Activated T-cell treated with anti-CD3 and anti-CD28 coated beads for 48 hours (primary cell): ENCODE measurements at places on chromosomes 7 and 10.

DNA sequence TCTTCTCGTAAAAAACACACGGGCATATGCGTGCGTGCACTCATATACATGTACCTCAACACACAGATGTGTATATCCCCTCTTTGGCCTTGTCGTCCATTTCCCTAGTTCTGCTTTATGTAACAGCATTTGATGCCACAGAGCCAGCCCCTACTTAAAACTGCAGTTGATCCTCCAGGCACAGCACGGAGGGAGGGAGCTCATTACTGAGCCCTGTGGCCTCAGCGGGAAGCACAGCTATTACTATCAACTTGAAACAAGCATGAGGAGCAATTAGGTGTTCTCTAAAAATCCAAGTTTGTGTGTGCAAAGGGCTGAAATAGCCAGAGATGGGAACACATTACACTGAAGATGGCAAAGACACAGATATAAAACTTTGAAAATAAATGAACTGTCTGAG is 580.9 kb downstream of the GLRX3 start:
- no peak for DNase-seq

- DNase-seq = no peak
Observed at GRCh38 chr7:23791721-23792120, 81.7 kb downstream of the STK31 start.

DNA sequence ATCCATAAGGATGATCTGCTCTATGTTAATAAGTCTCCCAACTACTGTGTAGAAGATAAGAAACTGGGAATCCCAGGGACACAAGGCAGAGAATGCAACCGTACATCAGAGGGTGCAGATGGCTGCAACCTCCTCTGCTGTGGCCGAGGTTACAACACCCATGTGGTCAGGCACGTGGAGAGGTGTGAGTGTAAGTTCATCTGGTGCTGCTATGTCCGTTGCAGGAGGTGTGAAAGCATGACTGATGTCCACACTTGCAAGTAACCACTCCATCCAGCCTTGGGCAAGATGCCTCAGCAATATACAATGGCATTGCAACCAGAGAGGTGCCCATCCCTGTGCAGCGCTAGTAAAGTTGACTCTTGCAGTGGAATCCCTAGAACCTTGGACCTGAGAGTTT is 10.3 kb downstream of the WNT16 start:
- DNase-seq = no peak

DNA sequence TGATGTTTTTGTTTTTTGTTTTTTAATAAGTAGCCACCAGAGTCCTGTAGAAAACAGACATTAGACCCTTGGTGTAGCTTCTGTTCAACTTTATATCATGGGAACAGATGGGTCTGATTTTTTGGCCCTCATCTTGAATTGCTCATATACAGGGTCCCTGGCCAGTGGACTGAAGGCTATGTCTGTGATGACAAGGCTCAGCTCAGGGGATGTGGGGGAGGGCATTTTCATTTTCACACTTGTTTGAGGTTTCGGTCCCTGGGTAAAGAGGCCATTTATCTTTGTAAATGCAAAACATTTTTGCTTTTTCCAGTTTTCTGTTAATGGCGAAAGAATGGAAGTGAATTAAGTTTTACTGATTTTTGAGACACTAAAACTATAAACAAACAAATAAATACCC is 257.6 kb upstream of the PHYHIPL start:
- DNase-seq = no peak

GRCh38 chr7:28002638-28003037 is 178.0 kb downstream of the JAZF1 start:
- DNase-seq = no peak

GRCh38 chr7:47343061-47343455 is 238.9 kb downstream of the TNS3 start:
- DNase-seq = no peak

DNA sequence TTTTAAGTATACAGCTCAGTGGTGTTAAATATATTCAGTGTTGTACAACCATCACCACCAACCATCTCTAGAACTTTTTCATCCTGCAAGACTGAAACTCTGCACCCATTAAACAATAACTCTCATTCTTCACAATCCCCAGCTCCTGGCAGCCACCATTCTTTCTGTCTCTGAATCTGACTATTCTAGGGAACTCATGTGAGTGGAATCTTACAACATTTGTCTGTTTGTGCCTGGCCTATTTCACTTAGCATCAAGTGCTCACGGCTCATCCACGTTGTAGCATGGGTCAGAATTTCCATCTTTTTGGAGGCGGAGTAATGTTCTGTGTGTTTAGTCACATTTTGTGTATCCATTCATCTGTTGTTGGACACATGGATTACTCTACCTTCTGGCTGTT is 40.8 kb upstream of the PFKFB3 start:
- DNase-seq = no peak

DNA sequence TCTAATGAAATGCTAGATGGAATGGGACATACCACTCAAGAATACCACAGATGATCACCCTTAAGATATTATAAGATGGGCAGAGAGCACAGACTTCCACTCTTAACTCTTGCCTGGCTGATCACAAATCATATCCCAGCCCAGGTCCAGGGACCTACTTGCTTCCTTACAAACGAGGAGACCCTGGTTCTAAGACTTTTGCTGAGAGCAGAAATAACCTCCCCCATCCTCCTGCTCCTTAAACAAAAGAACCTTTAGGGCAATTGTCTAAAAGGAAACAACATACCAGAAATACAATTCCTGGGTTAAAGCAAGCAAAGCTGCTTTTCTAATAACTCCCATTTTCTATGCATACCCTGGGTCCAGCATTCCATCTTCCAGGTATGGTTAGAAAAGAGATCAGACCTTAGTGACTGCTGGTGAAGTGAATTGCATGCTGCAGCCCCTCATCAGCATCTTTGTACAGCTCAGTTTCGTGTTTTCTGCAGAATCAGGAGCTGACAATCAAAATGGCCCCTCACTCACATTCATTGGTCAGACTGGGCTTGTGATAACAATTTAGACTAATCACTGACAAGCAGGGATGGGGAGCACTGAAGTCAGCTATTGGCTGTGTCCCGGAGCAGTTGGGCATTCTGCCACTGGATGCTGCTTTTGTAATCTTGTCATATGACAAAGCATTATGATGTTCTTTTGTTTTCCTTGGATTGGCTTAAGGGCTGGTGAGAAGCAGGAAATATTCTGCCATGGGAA is 14.6 kb downstream of the IFIT3 start:
- DNase-seq = no peak
